ENCODE measurements at places on chromosomes 2 and 18.
A peak's percentile ranks its signal among the peaks of the same experiment; 100 is the strongest.

- no peak for DNase-seq
Observed at GRCh38 chr2:114049280-114049679, 159.4 kb downstream of the ACTR3 start.

GRCh38 chr2:197215748-197216360 lies 94.7 kb downstream of the ANKRD44 start:
- no peak for DNase-seq

DNA sequence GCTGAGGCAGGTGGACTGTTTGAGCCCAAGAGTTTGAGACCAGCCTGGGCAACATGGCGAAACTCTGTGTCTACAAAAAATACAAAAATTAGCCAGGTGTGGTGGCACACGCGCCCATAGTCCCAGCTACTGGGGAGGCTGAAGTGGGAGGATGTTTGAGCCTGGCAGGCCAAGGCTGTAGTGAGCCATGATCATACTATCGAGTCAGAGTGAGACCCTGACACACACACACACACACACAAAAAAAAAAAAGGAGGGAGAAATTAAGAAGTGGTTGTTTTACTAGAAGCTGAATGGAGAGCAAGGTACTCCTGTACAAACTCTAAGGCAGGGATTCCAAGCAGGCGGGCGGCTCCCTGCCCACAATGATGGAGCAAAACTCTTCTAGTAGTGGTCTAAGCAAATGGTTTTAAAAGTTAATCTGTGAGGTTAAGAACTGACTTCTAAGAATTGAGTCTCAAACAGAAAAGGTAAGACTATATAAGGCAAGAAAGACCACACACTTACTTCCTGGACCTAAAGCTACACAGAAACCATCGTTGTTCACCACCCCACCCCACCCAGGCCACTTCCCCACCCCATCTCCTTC lies 2.6 kb downstream of the ANKRD44 start:
- DNase-seq: peak; percentile 49

- no peak for DNase-seq
Observed at GRCh38 chr2:121348128-121348740, 63.2 kb upstream of the TFCP2L1 start.

DNA sequence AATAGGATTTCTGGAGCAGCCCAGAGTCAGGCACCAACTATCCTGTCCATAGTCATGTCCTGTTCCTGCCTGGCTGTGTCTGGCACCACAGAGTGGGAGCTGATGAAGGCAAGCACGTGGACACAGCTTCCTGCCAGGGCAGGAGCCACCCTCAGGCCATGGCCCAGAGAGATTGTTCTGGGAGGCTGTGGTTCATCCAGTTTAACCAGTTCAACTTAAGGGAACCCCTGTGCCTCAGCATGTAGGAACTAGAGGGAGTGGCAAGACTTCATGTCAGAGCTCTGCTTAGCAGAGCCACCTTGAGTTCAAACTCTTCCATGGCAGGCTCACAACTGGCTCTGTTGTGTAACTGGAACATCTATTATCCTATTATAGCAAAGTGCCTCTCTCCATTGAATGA lies 73.2 kb upstream of the NCKAP5 start:
- no peak for DNase-seq

DNA sequence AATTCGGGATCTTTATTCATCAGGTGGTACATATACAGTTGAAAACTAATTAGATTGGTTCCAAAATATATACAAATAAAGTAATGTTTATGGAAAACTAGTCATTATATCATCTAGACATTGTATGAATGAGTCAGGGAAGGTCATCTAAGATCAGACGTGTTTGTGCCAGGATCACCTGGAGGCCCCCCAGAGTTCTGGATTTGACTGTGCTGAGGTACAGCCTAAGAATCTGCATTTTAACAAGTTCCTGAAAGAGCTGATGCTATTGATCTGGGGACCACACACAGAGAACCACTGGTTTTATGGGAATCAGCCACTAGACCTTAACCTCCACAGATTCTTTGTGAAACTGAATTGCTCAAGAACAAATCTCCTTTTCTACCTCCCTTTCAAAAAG lies 43.2 kb downstream of the PARD6G start:
- DNase-seq: no peak

GRCh38 chr2:120960770-120961366 lies 225.2 kb downstream of the GLI2 start:
- no peak for DNase-seq

GRCh38 chr18:55446996-55447671 lies 140.9 kb downstream of the TCF4 start:
- no peak for DNase-seq

- DNase-seq: no peak
Observed at GRCh38 chr2:37583867-37584266, 87.6 kb downstream of the CDC42EP3 start.

- no peak for DNase-seq
Observed at GRCh38 chr2:224777559-224777930, 61.4 kb upstream of the CCDC195 start.

- DNase-seq: no peak
Observed at GRCh38 chr18:62935994-62936393, 220.7 kb downstream of the PHLPP1 start.

- DNase-seq: no peak
Observed at GRCh38 chr2:226755631-226756030, 44.0 kb downstream of the IRS1 start.

GRCh38 chr2:233341296-233341695 lies 13.0 kb upstream of the DGKD start:
- DNase-seq: no peak

- DNase-seq: no peak
Observed at GRCh38 chr18:69586537-69586936, 185.8 kb downstream of the DOK6 start.

- no peak for DNase-seq
Observed at GRCh38 chr18:13826209-13826608, 2.3 kb downstream of the MC5R start.

- DNase-seq: no peak
Observed at GRCh38 chr2:168895771-168896170, 5.3 kb upstream of the G6PC2 start.

GRCh38 chr18:42860011-42860410 lies 255.5 kb downstream of the RIT2 start:
- DNase-seq: no peak

DNA sequence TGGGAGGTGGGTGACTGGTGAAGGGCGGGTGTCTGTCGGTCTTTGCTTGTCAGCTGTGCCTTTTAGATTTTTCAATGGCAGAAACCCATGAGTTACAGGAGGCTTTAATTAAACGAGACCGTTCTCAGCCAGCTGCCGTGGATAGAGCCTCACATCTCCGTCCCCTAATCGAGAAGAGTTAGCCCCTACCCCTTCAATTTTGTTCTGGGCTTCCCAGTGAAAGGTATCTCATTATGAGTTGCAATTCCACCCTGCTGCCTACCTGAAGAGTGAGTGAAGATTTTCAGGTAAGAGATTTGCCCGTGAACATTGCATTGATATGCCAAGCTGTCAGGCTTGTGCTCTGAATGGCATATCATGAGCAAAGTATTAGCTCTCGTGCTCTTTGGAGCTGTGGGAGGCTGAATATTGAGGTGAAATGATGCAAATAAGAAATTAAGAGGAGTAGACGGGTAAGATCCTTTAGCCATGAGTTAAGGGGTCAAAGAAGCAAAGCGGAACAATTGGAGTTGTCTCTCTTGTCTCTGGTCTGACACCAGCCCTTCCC lies 118.7 kb upstream of the MSTN start:
- no peak for DNase-seq

- DNase-seq: no peak
Observed at GRCh38 chr2:769771-770170, 92.6 kb upstream of the TMEM18 start.

DNA sequence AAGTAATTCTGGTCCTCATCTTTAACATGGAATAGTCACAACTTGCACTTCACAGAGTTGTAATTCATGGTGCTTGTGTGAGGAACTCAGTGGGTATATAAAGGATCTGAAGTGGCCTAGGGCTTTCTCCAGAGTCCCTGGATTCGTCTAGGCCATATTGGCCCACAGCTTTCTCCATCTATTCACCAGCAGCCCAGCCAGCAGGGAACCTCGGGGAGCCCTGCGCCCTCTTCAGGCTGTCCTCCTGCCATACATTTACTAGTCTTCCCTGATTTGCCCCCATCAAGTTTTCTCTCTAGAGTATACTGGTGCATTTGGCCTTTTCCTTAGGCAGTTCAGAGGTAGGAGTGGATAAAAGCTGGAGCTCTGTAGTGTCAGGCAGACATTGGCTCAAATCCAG lies 278.3 kb downstream of the MYCN start:
- DNase-seq: peak; percentile 47

- DNase-seq: peak; percentile 9
Observed at GRCh38 chr2:3608373-3609278, 13.7 kb downstream of the COLEC11 start.

GRCh38 chr2:205684871-205685313 lies 2.6 kb downstream of the NRP2 start:
- DNase-seq: no peak

DNA sequence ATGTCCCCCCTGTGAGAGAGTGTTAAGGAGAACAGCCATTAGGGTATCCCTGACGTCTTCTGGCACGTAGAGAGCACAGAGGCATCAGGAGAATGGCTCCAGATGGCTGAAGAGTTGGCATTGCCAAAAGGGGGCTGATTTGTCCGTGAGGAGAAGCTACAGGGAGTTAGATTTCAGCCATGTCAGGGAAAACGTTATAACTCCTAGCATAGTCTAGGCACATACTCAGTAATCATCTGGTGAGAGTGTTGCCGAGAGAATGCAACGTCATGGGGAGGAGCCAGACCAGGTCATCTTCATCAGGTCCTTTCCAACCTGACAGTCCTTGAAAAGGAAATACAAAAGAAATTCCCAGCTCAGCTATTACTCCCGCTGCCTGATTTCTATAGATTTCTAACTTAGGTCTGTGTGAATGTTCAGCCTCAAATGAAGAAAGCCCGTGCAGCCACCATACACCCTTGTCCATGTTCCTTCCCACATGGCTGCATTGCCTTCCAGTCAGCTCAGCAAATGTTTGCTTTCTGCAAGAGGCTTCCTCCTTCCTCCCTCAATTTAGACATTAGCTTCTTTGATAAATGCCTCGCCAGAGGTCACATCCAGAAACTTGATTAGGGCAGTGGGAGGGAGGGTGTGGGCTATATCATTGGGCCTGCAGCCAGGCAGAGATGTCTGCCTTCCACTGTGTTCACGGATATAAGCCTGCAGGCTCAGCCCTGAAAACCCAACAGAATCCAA lies 93.0 kb downstream of the STPG4 start:
- DNase-seq: no peak

DNA sequence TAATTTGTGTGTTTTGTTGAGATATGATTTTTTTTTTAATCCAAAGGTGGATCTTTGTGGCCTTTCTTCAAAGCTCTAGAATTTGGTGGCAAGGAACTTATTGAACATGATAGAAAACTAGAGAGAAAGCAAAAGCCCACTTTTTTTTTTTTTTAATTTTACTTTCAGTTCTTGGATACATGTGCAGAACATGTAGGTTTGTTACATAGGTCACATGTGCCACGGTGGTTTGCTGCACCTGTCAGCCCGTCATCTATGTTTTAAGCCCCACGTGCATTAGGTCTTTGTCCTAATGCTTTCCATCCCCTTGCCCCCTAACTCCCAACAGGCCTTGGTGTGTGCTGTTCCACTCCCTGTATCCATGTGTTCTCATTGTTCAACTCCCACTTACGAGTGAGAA lies 135.9 kb downstream of the RHBDD1 start:
- no peak for DNase-seq

DNA sequence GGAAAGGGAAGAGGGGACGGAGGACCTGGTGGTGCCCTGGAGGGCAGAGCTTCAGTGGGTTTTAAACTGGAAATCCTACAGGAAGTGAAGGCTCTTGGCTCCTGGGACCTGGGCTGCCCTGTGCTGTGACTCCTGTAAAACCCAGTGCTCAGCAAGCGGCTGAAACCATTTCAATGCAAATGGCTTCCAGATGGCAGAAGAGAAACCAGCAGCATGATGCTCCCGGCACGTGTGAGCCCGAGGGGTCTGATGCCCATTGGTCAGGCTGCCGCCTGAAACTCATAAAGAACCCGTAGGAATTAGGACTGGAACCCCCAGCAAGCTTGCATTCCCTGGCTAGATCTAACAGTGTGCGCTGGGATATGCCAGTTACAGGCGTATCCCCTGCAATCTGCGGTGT lies 109.2 kb upstream of the THOC1 start:
- DNase-seq: no peak

- DNase-seq: no peak
Observed at GRCh38 chr2:216300906-216301305, 71.4 kb downstream of the MARCHF4 start.

DNA sequence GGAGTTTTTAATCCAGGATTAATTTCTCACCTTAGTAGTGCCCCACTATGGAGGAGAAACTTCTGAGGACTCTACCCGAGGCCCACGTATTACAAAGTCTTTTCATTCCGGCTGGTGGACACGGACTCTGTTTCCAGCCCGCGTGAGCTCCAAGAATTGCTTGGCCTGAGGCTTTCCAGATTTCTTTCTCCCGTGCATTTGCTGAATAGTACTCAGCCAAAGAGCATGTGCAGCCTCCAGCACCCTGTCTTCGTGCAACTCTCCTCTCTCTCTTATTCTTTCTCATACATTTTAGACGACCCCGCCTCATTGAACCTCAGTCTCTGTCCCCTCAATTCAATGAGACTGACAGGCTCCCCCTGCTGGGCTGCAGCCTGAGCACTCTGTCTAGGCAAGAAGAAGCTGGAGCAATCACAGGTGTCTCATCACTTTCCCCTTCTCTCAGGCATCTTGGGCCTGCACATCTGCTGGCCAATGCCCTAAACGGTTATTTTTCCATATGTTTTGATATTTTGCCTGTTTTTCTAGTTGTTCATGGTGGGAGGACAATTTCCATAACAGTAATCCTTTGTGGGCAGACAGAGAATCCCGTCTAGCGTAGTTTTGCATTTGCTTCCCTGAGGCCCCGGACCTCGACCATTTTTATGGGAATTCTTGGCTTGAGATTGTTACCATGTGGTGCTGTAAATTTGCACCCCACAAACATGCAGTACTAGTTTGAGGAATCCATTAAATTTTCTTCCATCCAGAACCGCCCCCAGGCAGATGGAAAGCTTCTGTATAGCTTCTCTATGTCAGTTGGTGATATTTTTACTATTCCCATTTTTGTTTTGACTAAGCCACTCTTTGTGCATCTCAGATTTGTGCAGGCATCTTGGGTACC lies 50.1 kb upstream of the LPIN2 start:
- DNase-seq: peak; percentile 60

- no peak for DNase-seq
Observed at GRCh38 chr18:57807336-57808117, 4.4 kb upstream of the ATP8B1 start.

All from GM13976 (cell line).